NCI-H2227 treated with DMSO at 0.1 percent for 48 hours (cell line): ENCODE measurements at places on chromosomes 5 and 9.

- DNase-seq: no peak
Observed at GRCh38 chr5:95606419-95606818, 13.5 kb upstream of the GPR150 start.

DNA sequence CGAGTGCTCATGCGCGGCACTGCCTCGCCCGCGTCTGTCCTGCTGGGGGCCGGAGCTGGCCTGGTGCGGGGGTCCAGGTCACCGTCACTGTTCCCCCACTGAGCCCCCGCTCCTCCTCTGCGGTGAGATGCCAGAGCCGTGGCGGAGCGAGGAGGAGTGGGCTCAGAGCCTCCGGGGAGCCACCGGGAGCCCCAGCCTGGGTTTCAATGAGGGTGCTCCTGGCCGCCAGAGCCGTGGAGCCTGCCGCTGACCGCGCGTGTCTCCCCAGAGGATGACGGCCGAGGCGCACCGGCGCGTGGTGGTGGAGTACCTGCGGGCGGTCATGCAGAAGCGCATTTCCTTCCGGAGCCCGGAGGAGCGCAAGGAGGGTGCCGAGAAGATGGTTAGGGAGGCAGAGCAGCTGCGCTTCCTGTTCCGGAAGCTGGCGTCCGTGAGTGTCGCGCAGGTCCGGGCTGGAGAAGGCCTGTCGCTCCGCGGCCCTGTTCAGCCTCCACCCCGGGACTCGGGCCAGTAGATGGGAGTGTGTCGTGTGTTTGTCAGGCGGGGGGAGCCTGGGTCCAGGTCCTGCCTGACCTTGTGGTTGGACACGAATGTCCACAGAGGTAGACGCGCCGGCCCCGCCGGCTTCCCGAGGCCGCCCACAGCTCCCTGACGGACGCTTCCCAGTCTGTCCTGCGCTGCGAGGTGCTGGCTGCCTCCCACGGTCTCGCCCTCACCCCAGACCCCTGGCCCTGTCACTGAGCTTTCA lies 22.0 kb downstream of the EXOC3 start:
- no peak for DNase-seq

DNA sequence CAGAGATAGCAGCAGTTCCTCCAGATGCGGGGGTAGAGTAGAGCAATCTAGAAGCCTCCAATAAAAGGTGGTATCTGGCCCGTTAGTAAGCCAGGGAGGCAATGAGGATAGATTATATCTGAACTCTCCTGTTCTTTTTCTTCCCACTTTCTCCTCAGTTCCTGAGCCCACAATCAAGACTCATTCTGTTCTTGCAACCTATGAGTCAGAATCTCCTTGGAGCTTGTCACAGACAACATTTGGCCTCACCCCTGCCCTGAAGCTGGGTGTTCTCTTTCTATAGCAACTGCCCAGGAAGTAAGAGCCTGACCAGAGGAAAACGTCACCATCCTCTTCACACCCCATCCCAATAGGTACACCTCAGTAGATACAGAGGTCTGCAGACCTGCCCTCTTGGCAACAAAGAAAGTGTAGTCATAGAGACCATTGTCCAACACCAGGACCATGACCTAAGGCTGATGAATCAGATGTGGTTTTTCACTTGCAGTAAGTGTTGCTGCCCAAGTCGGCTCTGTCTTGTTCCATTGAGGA lies 76.3 kb upstream of the PCA3 start:
- DNase-seq: no peak

- no peak for DNase-seq
Observed at GRCh38 chr5:82309091-82309531, 31.0 kb upstream of the RPS23 start.

DNA sequence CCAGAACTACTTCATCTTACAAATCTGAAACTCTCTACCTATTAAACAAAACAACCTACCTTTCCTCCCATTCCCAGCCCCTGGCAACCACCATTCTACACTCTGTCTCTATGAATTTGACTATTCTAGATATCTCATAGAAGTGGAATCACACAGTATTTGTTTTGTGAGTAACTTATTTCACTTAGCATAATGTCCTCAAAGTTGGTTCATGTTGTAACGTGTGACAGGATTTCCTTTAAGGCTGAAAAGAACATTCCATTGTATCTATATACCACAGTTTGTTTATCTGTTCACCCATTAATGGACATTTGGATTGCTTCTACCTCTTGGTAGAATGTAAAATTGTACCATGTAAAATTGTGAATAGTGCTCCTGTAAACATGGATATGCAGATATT lies 70.1 kb upstream of the NXNL2 start:
- no peak for DNase-seq

DNA sequence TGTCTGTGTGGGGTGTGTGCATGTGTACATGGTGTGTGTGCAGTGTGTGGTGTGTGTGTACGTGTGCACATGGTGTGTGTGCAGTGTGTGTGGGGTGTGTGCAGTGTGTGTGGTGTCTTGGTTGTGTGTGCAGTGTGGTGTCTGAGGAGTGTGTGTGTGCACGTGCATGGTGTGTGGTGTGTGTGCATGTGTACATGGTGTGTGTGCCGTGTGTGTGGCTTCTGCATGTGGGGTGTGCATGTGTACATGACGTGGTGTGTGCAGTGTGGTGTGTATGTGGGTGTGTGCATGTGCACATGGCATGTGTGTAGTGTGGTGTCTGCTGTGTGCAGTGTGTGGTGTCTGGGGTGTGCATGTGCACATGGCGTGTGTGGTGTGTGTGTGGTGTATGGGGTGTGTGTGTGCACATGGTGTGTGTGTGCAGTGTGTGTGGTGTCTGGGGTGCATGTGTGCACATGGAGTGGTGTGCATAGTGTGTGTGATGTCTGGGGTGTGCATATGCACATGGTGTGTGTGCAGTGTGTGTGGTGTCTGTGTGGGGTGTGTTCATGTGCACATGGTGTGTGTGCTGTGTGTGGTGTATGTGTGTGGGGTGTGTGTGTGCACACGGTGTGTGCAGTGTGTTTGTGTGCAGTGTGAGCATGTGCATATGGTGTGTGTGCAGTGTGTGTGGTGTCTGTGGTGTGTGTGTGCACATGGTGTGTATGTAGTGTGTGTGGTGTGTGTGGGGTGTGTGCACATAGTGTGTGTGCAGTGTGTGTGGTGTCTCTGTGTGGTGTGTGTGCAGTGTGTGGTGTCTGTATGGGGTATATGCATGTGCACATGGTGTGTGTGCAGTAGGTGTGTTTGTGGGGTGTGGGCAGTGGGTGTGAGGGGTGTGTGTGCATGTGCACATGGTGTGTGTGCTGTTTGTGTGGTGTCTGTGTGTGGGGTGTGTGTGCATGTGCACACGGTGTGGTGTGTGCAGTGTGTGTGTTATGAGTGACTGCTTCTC lies 40.6 kb upstream of the ZNG1F start:
- DNase-seq: no peak

- no peak for DNase-seq
Observed at GRCh38 chr5:121725450-121725849, 126.2 kb upstream of the FTMT start.

DNA sequence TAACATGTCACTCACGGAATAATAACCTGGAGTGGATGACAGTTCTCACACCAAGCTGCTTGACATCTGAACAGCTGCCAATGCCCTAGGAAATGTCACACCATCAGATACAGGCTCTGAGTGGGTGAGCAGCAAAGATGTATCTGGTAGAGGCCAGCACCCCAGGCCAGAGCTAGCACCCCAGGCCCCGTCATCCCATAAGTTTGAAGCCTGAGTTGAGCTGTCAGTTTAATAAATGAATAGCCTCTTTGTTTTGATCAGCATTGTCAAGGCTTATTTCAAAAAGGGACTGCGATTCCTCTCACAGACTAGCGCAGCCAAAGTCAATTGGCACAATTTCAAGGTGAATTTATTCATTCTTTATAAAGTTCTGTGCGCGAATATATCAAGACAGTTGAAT lies 1327.1 kb downstream of the MAT2B start:
- DNase-seq: no peak

DNA sequence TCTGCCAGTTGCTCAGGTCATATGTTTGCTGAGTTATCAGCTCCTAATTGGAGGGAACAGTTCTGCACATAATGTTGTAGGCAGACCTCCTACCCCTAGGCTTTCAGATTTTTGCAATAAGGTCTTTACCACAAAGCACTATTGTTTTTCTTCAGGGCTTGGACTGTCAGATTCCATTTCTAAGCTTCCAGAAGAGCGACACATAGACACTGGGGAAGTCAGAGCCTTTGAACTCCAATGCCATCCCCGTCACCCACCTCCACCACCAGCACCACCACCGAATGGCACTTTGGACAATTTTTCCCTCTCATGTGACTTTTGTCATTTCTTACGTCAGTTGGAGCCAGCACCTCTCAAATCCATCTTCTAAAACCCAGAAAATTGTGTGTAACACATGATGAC lies 28.3 kb upstream of the SPRY4 start:
- no peak for DNase-seq

GRCh38 chr5:55966284-55966683 lies 28.5 kb downstream of the IL6ST start:
- no peak for DNase-seq

- no peak for DNase-seq
Observed at GRCh38 chr5:75847561-75848021, 130.4 kb upstream of the POC5 start.

GRCh38 chr5:31300501-31300900 lies 107.0 kb downstream of the CDH6 start:
- no peak for DNase-seq

GRCh38 chr9:71128796-71129195 lies 7.4 kb upstream of the TRPM3 start:
- no peak for DNase-seq

DNA sequence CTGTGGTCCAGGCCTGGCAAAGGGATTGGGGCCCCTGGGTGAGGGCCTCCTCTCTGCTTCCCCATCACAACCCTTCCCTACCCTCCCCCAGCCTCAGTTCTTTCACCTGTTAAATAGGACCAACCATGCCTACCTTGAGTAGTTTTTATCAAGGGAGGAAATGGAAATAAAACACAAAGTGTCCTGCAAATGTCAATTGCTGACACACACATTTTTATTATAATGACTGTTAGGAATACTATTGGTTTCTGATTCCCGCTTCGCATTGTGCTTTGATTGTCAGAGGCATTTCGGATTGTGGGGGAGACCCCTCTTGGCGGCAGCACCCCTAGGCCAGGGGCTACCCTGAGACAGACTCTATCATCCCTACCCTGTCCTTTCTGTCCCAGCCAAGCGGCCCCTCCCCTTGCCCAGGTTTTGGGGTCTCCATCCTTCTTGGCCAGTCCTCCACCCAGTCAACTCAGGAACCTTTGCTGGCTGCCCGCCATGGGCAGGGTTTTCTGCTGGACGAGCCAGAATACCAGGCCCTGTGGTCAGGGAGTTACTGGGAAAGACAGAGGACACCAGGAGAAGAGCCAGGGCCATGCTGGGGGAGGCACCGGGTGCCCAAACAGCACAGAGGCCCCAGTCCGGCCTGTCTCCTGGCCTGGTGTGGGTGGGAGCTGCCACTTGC lies 18.4 kb upstream of the TTLL11 start:
- no peak for DNase-seq

DNA sequence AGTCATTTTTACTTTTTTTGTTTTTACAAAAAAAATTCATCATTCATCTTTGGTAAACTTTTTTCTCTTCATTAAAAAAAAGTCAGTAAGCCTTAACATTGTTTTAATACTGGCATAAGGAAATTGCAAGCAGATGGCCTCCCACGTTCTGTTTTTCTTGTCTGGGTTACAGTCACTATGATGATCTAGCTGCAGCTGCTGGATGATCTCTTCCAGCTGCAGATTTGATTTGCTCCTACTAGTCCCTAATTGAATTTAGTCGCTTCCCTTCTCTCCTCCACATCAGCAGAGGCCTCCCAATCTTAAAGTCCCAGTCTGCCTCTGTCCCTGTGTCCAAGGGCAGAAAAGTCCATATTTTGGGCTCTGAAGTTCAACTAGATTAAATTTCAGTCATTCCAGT lies 106.8 kb upstream of the PTGER4 start:
- no peak for DNase-seq

DNA sequence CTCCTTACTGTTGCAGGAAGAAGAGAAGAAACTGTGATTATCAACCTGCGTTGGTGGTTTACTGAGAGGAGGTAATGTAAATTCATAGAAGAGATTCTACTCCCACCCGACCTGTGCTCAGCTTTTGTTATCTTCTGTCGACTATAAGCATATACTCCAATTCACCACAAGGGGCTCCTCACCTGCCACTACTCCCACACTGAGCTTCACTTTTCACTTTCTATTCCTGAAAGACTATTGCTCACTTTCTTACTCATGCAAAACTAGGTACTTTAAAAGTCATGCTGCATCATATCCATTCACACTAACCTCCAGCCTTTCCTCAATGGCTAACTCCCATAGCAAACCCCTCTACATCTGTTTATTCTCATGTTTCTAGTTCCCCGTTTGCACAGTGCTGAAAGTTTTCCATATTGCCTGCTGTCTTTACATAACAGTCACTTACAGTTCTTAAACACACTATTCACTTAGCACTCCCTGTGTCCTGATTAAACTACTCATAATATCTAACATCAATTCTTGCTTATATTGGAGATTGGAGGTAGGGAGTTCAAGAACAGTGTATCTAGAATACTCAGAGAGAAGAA lies 1062.6 kb downstream of the NR2F1-AS1 start:
- no peak for DNase-seq

GRCh38 chr9:91208837-91209236 lies 152.9 kb downstream of the AUH start:
- no peak for DNase-seq

DNA sequence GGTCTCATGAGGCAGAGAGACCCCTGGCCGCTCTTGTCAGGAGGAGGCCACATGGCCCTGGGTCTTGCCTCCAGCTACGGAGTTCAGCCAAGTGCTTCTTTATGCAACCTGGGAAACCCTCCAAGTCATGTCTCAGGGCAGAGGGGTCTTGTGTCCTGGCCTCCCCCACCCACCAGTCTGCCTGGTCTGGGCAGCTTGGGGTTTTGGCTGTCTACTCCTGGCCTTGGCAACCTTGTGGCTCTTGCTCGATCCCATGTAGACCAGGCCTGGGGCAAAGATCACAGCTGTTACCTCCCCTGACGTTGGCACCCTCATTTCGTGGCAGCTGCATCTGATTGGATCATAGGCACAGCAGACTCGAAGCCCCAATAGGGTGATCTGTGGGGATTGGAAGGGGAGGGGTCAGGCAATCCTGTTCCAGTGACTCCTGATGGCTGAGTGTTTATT lies 28.4 kb downstream of the JADE2 start:
- no peak for DNase-seq

DNA sequence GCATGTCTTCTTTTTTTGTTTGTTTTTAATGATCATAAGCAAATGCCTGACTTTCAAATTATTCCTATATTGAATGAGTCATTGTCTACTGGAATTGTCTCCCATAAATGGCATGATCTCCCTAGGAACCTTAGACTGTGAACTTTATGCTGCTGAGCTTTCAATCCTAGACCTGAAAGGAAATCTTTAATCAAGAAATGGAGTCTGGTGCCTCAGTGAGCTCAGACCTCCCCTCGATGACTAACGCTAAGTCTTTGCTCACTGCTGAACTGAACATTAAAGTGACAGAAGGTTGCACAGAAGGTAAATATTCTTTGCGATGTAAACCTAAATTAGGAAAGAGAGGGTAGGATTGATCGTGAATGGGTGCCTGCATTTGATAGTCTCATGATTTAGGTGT lies 745.2 kb upstream of the WWC1 start:
- no peak for DNase-seq

GRCh38 chr5:4129523-4129922 lies 533.9 kb downstream of the IRX1 start:
- no peak for DNase-seq
